T-helper 9 cell (primary cell): ENCODE measurements at places on chromosomes 4 and X.

DNA sequence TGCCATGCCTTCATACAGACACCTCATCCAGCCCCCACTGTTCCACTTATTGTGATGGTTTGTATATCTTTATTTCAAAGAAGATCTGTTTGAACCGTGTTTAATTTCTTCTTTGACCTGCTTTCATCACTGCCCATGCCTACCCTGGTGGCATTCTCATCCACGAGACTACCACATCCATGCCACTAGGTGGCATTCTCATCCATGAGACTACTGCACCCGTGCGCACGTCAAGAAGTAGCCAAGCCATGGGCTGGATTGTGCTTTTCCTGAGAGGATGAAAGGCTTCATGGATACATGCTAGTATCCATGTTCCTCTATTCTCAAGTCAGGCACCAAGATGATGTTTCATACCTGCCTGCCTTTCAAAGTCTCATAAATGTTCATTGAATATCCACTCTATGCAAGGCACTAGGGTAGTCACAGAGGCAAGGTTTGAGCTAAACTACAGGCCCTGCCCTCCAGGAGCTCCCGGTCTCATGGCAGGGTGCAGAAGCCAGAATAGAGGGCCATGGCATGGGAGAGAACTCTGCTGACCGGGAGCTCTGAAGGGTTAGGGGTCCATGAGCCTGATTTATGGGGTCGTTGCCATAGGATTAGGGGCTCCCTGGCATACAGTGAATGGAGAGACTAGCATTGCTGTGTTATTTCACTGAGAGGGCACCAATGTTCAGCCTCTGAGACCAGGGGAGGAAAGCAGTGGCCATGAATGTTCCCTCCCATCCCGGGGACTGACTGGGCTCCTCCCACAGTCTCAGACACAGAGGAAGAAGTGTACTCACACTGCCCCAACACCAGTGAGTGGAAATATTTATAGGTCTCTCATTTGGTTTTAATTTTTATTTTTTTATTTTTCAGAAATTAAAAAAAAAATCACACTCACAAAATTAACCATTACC lies 24.8 kb upstream of the EOLA2 start:
- no peak for DNase-seq

- no peak for DNase-seq
Measured at GRCh38 chr4:177974461-177974860, 532.2 kb upstream of the AGA start.

DNA sequence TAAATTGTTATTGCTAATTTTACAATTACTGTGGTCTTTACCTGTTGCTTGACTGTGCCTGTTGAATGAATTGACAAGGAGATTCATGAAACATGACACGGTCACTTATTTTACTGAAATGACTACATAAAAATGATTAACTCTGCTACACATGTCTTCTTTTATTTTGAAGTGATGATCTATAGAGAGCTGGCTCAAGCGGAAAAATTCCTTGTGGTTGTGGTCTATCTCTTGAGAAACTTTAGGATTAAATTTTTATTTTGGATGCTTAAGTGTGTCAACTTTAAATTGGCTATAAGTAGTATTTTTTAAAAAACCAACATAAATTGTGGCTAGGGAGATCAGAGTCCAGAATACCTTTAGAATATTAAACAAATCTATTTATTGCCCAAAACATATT lies 131.8 kb upstream of the PITX2 start:
- DNase-seq: no peak

- no peak for DNase-seq
Measured at GRCh38 chr4:42101446-42101975, 50.9 kb downstream of the BEND4 start.

GRCh38 chr4:21376176-21376575 lies 572.4 kb downstream of the KCNIP4 start:
- no peak for DNase-seq

DNA sequence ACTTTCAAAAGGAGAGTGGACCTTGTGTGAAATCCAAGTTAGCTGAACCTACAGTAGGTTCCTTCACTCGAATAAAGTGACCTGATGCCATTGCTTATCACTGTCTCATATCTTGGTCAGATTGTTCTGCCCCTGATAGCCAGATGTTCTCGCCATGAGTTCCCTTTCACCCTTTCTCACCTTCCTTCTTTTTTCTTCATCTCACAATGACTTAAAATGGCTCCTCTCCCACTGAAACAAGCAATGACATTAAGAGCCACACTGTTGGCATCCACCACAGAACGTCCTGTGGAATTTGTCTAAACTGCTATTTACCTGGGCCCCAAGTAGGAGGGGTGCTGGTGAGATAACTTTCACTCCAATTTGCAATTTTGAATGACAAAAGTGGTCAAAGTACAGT lies 227.6 kb upstream of the PPP1R2C start:
- no peak for DNase-seq

- DNase-seq: no peak
Measured at GRCh38 chr4:72896515-72896914, 173.0 kb downstream of the COX18 start.

DNA sequence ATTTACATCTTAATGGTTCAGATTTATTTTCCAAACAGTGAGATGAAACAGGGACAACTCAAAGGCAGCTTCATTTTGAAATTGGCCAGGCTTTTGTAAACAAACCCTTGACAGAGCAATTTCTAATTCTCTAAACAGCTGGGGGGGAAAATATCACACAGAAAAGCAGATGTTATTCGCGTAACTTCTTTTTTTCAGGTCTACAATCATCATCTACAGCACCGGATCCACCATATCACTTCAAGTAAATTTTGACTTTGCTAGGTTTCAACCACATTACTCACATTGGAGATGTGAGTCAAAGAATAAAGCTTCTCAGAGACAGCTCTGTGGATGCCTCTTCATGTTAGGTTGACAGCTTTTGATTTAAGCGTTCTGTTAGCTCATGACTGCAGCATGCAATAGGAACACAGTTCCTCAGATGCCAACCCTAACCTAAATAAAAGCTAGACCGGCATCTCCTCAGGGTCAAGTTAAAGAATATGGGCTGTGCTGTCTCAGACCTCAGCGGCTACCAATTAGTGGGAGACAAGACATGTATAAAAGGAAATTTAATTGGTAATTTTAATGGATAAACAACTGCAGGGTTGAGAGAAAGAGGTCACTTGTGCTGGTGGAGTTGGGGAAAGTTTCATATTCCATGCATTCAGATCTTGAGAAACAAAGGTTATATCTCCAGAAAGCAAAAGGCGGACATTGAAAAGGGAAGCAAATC lies 26.8 kb downstream of the AMELX start:
- DNase-seq: no peak
